ENCODE measurements at places on chromosomes 2 and 18.

DNA sequence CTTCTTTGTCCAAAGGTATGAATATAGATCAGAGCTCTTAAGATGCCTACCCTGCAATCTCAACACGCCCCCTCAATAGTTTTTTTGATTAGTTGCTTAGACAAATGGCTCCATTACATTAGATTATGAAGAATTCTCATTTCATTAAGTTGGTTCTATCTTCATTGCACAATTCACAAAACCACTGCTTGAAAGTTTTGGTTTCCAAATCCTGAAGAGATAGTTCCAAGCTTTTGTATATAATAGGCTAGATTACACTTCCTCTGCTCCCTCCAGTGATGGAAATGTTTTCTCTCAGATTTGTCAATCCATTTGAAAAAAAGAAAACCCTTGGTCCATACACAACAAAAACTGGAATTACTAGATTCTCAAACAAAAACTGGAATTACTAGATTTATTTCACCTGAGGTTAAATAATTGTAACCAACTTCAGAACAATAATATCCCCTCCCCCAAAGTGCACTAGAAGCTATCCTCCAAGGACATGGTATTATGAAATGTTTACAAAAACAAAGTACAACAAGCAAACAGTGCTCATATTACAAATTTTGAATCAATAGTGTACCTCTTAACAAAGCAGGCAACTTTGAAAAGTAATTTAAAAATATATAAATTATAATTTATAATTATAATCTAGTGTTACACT, 6.8 kb upstream of the TLK1 start:
- DNase-seq: no peak

- no peak for DNase-seq
These were observed 10.6 kb downstream of the TLK1 start for GRCh38 chr2:171149986-171150693.

DNA sequence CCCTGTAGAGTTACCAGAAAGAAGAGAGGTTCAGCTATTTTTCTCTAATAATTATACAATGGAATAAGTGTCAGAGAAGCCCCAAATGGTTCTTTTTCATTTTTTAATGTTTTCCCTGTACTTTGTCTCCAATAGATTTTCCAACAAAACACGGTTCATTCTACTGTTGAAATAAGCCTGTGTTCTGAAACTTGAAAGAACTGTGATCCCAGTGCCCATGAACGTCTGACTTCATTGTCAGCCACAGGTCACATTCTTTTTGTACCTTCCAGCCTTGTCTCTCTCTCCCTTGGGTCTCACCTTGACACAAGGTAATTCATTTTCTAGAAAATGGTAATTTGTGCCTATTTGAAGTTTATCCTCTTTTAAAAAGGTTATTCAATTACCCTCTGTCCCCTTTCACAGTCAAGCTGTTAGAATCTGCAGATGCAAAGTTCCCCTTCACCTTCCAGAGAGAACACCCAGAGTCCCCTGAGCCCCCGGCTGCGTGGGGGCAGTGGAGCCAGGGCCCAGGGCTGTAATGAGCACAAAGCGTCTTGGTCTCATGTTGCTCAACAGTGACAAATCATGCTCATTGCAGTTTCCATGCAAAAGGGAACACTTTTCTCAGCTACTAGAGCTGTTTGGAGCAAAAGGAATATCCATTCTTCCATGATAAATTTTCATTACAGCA, 115.2 kb downstream of the SPHKAP start:
- no peak for DNase-seq

- DNase-seq: no peak
These were observed 43.7 kb upstream of the FZD5 start for GRCh38 chr2:207813221-207813916.

- no peak for DNase-seq
These were observed 8.6 kb downstream of the DNAJB2 start for GRCh38 chr2:219287580-219288265.

GRCh38 chr2:161131074-161131680, 29.1 kb upstream of the TANK start:
- DNase-seq: no peak

Measured in stimulated activated CD4-positive, alpha-beta T cell treated with anti-CD3 and anti-CD28 coated beads, TNF-alpha, amount 100 ng/mL, for 48 hours (primary cell).